NCI-H1436 (cell line): ENCODE measurements at places on chromosomes 12 and 14.

- DNase-seq, result no peak
Measured at GRCh38 chr14:68534276-68534675, 258.6 kb downstream of the ZFP36L1 start.

DNA sequence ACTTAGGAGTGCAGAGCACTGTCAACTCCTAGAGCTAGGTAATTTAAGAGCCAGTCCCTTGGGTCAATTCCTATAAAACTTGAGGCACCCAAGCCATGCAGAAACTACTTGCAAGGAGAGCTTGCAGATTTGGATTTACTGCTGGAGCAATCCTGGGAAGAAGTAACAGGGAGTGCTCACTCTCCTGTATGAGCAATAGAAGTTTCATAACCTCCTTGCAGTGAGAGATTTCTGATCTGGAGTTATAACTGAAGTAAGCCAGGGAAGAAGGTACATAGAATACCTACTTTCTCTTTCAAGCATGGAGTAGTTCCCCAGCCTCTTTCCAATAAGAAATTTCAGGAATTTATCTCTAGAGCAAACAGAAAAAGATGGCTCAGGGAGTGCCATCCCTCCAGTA, 650.1 kb upstream of the USP15 start:
- no peak for DNase-seq

GRCh38 chr14:83992857-83993256, 1537.1 kb upstream of the FLRT2 start:
- DNase-seq, result no peak

DNA sequence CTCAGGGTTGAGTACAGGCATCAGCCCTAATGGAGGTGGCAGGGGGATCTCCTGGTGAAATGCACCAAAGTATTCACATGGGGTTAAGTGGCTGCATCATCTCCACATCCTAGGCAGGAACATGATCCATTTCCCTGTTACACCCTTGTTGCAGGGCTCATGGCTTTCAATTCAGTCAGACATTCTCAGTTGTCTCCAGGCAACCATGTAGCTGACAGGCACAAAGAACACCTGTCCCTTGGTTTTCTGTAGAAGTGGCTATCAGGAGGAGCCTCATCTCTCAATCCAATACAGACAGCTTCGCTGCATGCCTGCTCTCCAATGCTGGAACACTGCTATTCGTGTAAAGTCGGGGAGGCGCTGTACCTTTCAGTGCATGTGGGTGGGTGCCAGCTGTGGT, 299.0 kb upstream of the FOXG1 start:
- DNase-seq, result no peak

- DNase-seq, result no peak
Measured at GRCh38 chr12:70196811-70197281, 46.4 kb upstream of the CNOT2 start.

DNA sequence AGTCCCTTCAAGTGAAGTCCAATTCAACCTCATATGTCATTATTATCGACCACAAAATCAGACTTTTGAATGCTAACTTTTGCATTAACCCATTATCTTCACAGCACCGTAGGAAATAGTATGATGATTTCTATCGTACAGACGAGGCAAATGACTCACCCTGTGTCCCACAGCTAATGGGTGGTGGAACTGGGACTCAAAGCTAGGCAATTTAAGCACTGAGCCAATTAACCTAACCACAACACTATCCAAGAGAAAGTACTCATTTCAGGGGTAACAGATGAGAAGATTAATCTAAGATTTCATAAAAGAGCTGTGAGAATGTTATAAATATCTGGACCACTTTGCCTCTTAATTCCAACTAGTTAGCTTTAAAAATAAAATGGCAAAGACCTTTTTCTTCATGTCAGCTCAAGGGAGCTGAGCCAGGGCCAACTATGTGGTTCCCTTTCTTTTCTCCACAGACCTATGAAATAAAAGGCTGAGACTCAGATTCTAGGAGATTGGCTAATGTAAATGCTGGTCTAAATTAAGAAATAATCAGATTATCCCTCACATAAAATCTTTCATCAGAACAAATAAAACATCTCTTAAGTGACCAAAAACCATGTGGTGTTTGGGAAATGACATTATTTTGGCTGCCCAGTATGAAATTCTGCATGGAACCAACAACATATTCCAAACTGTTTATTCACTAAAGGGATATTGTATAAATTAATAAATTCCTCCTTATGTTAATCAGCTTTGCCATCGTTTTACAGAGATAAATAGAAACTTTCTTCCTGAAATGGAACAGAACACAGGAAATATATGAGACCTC, 4.9 kb downstream of the PTGER2 start:
- DNase-seq, result no peak

- no peak for DNase-seq
Measured at GRCh38 chr12:76341436-76342030, 6.7 kb downstream of the BBS10 start.
